Kidney capillary endothelial cell (primary cell): ENCODE measurements at places on chromosomes 6 and 20.

- no peak for DNase-seq
Measured at GRCh38 chr6:170250455-170250854, 40.4 kb downstream of the DLL1 start.

DNA sequence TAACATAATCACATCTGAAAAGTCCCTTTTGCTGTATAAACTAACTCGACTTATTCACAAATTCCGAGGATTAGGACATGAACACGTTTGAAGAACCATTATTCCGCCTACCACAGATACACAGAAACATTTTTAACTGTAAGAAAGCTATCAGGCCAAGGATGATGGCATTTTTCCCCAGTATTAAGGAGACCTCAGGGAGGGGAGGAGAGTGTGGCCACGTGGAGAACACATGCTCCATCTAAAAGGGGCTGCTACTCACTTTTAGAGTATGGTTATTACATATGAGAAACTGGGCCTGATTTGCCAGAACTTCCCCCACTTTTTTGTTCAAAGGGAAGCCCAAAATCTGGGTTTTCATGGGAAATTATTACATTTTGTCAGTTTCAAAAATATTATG lies 153.4 kb downstream of the EYA2 start:
- no peak for DNase-seq

- DNase-seq: no peak
Measured at GRCh38 chr6:91213229-91213901, 626.5 kb upstream of the MAP3K7 start.

DNA sequence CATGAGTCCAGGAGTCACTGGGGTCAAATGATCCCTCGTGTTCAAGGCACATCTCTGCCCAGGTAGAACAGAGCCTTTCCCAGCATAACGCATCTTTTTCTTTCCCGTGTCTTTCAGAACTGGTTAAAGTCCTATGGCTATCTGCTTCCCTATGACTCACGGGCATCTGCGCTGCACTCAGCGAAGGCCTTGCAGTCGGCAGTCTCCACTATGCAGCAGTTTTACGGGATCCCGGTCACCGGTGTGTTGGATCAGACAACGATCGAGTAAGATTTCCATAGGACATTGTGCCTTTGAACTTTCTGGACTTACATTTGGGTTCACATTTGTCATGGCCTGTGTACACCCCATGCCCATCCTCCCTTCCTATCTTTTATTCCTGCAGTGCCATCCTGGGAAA lies 20.2 kb downstream of the MMP24 start:
- no peak for DNase-seq

DNA sequence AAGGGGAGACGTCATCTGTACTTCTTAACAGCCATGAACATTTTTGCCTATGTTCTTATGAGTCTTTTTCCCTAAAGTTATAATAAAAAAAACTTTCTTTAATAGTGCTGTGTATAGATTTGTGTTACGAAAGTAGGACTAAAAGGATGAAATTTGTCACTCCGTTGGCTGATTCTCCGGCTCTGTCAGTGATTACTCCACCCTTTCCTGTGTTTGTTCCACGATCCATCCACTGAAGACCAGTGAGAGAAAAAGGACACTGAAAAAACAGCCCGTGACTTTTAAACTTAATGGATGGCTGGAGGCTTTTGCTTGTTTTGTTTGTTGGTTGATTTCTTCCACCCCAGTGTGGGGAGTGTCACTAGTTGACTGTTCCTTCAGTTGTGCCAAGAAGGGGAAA lies 232.0 kb upstream of the NOX3 start:
- DNase-seq: no peak

GRCh38 chr6:938271-938905 lies 245.4 kb upstream of the EXOC2 start:
- no peak for DNase-seq
